ENCODE measurements at places on chromosomes 5 and 9. TPM values are rescaled to one million over a fixed set of nuclear protein-coding genes. Genes with fewer than 3 reads are reported as not detected.

DNA sequence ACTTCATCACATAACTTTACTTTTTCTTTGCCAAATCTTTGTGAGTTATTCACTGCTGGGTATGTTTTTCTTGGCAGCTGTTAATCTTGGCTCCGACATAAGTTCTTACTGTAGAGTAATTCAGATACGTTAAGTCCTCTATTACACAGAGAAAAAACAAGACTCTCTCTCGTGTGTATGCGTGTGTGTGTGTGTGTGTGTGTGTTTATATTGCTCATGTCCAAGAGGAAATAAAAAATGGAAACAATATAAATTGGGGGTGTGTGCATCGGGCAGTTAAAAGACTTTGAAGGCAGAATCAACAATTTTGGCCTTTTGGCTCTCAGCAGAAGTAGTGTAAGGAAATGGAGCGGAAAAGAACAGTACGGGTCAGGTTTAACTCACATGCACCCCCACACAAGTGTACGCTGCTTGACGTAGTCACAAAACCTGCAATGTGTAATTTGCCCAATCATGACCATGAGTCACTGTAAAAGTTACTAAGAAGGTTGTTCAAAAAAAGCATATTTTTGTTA is 67.2 kb upstream of the IFNE start:
- H3K27me3 ChIP-seq: no peaks in the 10 kb centered on the region
- H3K4me3 ChIP-seq: no peak overlapping the region
- DNase-seq: peak; percentile 15

GRCh38 chr5:146103594-146103993 is 1.8 kb downstream of the PLAC8L1 start:
- H3K4me1 ChIP-seq: no peaks in the 10 kb centered on the region
- no peaks in the 10 kb centered on the region for H3K27me3 ChIP-seq
- no peaks in the 10 kb centered on the region for H3K36me3 ChIP-seq
- no peak overlapping the region for H3K4me3 ChIP-seq
- DNase-seq: no peak
- no peak overlapping the region for H3K27ac ChIP-seq

DNA sequence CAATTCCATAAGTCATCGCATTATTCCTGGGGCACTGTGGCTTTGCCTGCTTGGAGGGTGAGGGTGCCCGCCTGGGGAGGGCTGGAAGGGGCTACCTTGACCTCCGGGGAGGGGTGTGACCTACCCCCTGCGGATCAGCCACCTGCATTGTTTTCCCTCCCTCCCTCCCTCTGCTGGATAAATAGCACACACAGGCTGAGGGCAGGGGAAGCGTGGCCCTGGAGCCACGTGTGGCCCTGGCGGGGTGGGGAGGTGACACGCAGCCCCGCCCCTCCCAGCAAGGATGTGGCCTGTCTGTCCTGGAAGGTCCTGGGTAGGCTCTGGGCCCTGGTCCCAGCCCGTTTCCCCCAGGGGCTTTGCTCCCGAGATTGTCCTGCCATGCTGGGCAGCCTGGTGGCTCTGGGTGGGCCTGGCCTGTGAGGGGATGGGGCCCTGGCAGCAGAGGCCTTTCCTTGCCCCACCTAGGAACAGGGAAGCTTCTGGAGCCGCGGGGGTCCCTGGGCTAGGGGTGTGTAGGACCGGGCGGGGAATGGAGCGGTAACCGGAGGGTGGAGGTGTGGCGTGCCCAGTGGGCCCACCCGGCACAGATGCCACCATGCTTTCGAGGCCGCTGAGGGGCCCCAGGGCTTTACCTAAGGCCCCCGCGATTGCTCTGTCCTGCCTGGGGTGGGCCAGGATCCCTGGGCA is 33.4 kb downstream of the RXRA start:
- no peaks in the 10 kb centered on the region for H3K27me3 ChIP-seq
- no peak overlapping the region for H3K27ac ChIP-seq
- peaks cover 82% of the 10 kb centered on the region for H3K4me1 ChIP-seq
- no peaks in the 10 kb centered on the region for H3K36me3 ChIP-seq
- DNase-seq: no peak

DNA sequence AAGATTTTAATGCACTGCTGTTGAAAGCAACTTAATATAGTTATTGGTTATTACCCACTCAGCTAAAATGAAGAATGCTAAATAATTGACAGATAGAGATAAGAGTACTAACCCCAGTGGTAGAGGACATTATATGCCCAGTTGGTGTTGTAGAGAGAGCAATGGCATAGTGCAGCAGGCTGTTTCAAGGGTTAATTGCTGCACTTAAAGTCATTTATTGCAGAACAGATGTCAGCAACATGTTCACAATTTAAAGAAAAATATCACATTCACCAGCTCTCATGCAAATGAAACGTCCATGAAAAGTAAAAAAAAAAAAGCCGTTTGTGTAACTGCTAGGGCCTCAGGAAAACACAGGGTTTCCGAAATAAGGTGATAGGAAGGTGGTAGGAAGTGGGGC is 254.6 kb downstream of the MTRR start:
- no peaks in the 10 kb centered on the region for H3K27me3 ChIP-seq
- H3K4me3 ChIP-seq: no peak overlapping the region
- H3K27ac ChIP-seq: no peak overlapping the region
- DNase-seq: no peak
- H3K4me1 ChIP-seq: no peaks in the 10 kb centered on the region

GRCh38 chr5:3197304-3198073 is 398.1 kb upstream of the IRX1 start:
- H3K27me3 ChIP-seq: no peaks in the 10 kb centered on the region
- DNase-seq: no peak
- no peak overlapping the region for H3K4me3 ChIP-seq
- H3K4me1 ChIP-seq: no peaks in the 10 kb centered on the region

- no peaks in the 10 kb centered on the region for H3K4me1 ChIP-seq
- no peaks in the 10 kb centered on the region for H3K27me3 ChIP-seq
- no peak for DNase-seq
- no peaks in the 10 kb centered on the region for H3K36me3 ChIP-seq
Measured at GRCh38 chr5:126341906-126342630, 81.1 kb upstream of the GRAMD2B start.

UBQLN1 gene
- total RNA-seq: 49.5 TPM

ADAMTSL2 gene
- total RNA-seq: 21.8 TPM

All from body of pancreas (tissue), 4 donors.